Vein endothelial cell (primary cell): ENCODE measurements at places on chromosomes 12 and 14. TPM values are rescaled to one million over a fixed set of nuclear protein-coding genes. Genes with fewer than 3 reads are reported as not detected.

The TESPA1 gene
- total RNA-seq = not detected in 2 replicates

The GNG2 gene
- total RNA-seq = 8.2 and 18.2 TPM in 2 replicates

The ARHGDIB gene
- 583 and 636 TPM in 2 replicates for total RNA-seq

The TRPV4 gene
- 3.5 and 4.6 TPM in 2 replicates for total RNA-seq

The FOXG1 gene
- total RNA-seq = not detected in 2 replicates

The CCDC198 gene
- total RNA-seq = not detected in 2 replicates
